ENCODE measurements at places on chromosomes 5 and 9. TPM values are rescaled to one million over a fixed set of nuclear protein-coding genes. Genes with fewer than 3 reads are reported as not detected.

DNA sequence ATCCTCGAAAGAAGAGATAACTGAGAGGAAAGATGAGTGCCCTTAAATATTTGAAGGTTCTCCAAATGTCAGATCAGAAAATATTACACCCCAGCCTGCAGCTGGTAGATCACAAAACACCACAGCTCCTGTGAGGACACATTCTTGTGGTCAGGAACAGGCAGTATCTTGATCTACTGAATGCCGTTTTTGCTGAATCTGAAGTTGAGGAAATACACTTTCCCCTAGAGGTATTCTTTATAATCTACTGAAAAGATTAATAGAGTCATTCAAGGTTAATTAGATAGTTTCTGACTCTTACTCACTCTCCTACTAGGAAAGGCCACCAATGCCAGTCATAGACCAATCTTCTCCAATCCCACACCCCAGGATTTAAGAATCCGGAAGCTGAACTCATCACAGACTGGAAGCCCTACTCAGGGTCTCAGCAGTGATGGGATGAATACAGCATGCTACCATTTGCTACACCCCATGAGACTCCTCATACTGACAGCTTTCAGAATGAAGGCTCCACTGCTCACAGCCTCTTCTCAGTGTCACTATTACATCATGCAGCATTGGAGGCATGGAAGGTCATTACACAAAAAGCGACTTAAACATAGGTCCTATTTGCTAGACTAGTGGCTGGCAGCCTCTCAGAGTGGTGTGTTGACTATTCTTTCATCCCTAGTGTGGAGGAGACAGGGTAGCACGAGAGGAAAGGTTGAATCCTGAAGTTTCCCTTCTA, 143.9 kb upstream of the SLC1A3 start:
- H3K27me3 ChIP-seq, result peaks cover 12% of the 10 kb centered on the region
- no peak overlapping the region for H3K27ac ChIP-seq
- H3K4me3 ChIP-seq, result no peak overlapping the region
- H3K4me1 ChIP-seq, result no peaks in the 10 kb centered on the region
- no peaks in the 10 kb centered on the region for H3K36me3 ChIP-seq

- H3K4me1 ChIP-seq, result peaks cover 22% of the 10 kb centered on the region
- no peak overlapping the region for H3K27ac ChIP-seq
- H3K27me3 ChIP-seq, result no peaks in the 10 kb centered on the region
- no peak overlapping the region for H3K4me3 ChIP-seq
- no peak for DNase-seq
These were observed 5.8 kb downstream of the GRHPR start for GRCh38 chr9:37428345-37428744.

- no peak overlapping the region for H3K27ac ChIP-seq
- no peak for DNase-seq
- H3K4me1 ChIP-seq, result no peaks in the 10 kb centered on the region
These were observed 147.7 kb downstream of the BARX1 start for GRCh38 chr9:93807166-93808074.

DNA sequence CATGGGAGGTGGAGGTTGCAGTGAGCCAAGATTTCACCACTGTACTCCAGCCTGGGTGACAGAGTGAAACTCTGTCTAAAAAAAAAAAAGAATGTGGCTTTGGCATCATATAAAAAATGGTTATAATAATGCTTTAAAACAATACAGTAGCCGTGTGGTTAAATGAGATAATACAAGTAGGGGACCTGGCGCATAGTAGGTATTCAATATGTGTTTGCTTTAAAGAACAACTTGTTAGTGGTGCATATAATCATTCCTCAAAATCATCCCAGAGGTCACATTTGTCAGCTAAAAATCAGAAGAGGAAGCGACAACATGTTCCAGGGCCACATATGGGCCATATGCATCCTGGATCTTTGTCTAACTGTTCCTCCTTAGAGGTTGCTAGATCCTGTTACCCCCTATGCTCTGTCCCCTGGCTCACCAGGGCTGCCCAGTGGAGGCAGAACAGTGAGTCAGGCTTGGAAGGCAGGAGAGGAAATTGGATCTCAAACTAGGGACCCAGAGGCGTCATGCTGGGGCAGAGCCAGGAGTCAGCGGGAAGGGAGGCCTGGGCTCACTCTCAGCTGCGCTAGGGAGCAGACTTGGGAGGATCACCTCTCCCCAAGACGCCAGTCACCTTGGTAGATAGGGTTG, 27.7 kb downstream of the LHX6 start:
- H3K27me3 ChIP-seq, result peaks cover 9% of the 10 kb centered on the region
- DNase-seq, result no peak
- H3K4me1 ChIP-seq, result no peaks in the 10 kb centered on the region

- DNase-seq, result no peak
- peak overlapping the region; percentile 75 for H3K27ac ChIP-seq
- peaks cover 2% of the 10 kb centered on the region for H3K27me3 ChIP-seq
- peaks cover 52% of the 10 kb centered on the region for H3K4me1 ChIP-seq
- peak overlapping the region; percentile 8 for H3K4me3 ChIP-seq
These were observed 135.6 kb downstream of the C9orf50 start for GRCh38 chr9:129485145-129485774.

DNA sequence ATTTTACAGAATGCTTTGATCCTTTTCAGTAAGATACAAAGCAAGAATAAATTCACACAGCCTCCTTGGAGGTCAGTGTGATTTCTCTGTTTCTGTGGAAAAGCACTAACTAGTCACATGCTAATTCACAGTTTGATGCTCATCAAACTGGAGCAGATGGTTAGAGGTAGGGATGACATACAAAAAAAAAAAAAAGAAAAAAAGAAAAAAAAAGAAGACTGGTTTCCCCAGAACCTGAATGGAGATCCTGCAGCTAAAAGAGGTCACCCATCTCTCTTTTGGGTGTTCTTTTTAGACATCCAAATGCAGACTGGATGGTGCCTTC, 123.7 kb upstream of the ANKRD55 start:
- peaks cover 20% of the 10 kb centered on the region for H3K4me1 ChIP-seq
- no peaks in the 10 kb centered on the region for H3K36me3 ChIP-seq
- H3K27me3 ChIP-seq, result no peaks in the 10 kb centered on the region

Gene TAL2
- total RNA-seq, result not detected

Gene PANK3
- total RNA-seq, result 54.0 TPM

Gene SLC25A48
- not detected for total RNA-seq

Measured in activated CD4-positive, alpha-beta memory T cell treated with anti-CD3 and anti-CD28 coated beads for 36 hours (primary cell).